Dorsolateral prefrontal cortex (tissue), 122 donors: ENCODE measurements at places on chromosomes 1 and 21.

GRCh38 chr1:200384818-200385390 lies 24.9 kb downstream of the ZNF281 start:
- no peak for DNase-seq

- DNase-seq, result no peak
Observed at GRCh38 chr1:14487671-14488070, 110.8 kb upstream of the KAZN start.

DNA sequence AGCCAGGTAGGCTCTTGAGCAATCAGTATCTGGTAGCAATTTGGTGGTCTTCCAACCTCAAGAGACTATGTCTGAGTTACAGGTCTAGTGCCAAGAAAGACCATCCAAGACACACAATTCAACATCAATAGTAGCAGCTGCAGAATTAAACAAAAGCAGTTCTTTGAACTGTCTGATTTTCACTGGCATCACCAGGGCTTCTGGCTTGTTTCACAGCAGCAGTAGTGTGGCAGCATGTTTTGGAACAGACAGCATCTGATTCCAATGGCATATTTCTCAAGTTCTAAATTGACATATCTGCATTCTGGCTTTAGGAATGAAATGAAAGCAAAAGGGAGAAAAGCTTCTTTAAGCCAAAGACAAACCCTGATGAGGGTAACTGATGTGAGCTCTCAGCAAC lies 334.7 kb upstream of the PRMT6 start:
- DNase-seq, result no peak

DNA sequence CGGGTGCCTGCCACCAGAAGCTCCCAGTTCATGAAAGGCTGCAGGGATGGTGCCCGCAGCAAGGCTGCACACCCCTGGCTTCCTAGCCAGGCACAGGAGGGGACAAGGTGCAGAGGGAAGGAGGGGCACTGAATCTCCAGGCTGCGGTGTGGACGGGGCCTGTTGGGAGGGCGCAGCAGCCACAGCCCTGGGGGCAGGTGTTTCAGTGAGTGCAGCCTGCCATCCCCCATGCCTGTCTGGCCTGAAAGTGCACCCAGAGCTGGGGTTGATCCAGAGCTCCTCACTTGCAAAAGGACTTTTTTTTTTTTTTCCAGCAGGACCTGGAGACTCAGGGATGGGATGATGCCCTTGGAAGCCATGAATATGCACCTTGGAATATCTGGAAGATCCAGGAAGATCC lies 153.7 kb upstream of the C1orf174 start:
- DNase-seq, result no peak

- DNase-seq, result no peak
Observed at GRCh38 chr1:239232921-239233320, 153.4 kb upstream of the CHRM3 start.

- no peak for DNase-seq
Observed at GRCh38 chr21:34154878-34155277, 81.5 kb downstream of the MRPS6 start.

DNA sequence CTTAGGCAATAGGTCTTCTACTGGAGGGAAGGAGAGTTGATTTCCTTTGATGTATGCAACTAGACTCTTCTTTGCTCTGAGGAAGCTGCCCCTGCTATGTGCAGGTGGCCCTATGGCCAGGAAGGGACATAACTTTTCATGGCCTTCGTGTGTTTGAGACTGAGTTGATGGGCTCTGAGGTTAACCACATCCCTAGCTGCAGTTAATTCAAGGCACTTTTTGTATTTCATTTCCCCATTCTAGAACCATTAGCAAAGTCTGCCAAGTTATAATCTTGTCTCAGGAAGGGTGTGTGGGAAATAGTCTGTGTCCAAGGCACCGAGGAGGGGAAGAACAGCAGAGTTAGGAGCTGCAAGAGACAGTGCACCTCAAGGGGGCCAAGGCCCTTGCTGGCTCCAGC lies 2.5 kb downstream of the FCRL4 start:
- DNase-seq, result no peak

DNA sequence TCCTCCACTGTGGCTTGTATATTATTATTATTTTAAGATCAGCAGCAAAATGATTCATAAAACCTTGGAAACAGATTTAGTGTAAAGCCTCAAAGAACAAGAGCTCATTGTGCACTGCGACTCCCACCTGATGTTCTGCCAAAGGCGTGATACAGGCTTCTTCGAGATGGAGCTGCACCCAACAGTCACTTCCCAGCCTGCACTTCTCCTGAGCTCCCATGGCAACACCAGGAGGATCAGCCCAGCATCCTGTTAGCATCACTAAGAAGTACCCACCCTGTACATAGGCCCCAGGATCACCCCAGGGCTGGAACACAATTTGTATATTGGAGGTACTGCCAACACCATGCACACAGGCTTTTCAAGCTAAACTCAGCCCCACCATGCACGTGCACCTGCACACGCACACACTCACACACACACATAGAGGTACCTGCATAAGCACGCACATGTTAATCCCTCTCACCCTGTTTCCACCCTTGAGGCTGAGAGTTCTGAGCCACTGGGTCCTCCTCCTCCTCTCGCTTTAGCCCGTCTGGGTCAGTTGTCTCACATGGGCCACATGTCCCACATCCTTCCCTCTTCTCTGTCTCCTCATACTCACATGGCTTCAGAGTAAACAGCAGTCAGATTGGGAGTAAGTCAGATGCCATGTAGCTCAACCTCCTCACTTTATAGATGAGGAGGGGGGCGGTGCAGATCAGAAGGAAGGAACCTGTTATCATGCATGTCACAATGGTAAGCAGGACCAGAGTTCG lies 281.9 kb upstream of the POU3F1 start:
- peak; percentile 15 for DNase-seq

DNA sequence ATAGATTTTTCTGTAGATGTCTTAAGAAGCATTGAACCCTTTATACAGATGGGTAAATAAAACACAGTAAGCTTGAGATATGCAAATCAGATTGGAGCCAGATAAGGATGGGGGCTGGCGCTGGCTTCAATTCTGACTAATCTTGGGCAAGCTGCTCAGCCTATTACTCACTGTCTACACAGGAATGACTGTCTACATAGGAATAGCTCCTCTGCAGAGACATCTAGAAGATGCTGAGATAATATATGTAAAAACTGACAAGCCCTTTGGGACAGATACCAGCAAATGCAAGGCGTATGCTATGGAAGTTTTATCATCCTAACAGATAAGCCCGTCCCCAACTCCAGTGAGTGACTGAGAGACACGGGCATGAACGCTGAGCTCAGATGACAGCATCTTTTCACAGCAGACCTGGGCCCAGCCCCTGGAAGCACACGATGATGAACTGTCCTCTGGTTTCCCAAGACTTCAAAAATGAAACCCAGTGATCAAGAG lies 1.7 kb downstream of the CLDN14 start:
- no peak for DNase-seq

GRCh38 chr1:246418565-246419312 lies 88.3 kb downstream of the SMYD3 start:
- DNase-seq, result peak; percentile 90

- DNase-seq, result no peak
Observed at GRCh38 chr1:11704691-11705475, 13.4 kb downstream of the DRAXIN start.

DNA sequence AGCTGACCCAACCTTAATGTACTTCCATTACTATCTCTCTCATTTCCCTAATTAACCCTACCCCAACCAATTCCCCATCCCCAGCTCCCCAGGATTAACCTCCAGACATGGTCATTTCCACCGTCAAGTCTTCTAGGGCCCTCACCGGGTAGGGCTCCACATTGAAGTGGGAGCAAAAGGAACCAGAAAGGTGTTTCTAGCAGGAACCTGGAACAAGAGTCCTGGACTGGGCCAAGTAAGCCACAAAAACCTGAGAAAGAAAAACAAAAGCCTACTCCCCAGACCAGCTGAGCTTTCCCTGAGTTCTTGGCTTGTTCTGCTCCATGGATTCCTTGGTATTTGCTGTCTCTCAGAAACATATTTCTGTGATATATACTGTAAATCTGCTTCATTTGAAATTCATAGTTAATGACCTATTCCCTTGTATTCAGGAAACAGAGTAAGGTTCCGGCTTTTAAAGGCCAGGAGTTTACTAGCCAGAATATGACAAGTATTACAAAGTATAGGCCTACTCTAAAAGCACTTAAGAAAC lies 58.4 kb downstream of the SYF2 start:
- no peak for DNase-seq

- no peak for DNase-seq
Observed at GRCh38 chr21:15653710-15654109, 76.1 kb upstream of the USP25 start.

DNA sequence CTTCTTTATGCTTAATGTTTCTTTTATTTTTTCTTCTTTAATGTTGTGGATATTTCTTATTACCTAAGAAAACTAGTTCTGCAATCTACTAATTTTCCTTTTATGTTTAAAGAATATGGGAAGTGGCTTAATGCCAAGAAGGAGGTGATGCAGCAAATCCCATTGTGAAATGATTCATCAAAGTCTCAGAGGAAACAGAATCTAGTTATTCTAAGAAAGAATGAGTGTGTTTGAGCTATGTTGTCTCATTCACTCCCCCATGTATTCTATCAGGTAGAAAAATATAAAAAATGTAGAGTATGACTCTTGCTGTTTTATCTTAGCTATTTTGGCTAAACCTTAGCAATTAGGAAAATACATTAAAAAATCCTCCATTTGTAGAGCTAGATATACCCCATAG lies 659.9 kb upstream of the RGS18 start:
- no peak for DNase-seq

GRCh38 chr1:2533365-2533764 lies 3.3 kb upstream of the HES5 start:
- DNase-seq, result no peak

- no peak for DNase-seq
Observed at GRCh38 chr1:245234217-245235081, 79.7 kb downstream of the KIF26B start.
